ENCODE measurements at places on chromosomes 4 and X.

DNA sequence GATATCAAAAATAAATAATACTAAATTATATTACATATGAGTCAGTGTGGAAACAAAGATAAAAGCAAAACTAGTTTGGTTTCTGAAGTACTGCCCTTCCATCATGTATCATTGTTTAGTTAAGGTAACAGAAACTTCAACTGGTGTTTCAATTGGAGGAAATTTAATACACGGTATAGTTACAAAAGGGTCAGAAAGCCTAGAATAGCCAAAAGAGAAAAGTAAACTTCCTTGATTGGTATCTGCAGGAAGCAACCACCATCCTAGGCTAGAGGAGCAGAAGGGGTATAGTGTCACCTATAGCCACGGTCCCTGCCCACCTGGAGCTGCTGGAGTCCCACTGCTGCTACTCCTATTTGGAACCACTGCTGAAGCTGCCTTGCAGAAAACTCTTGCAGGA, 185.6 kb downstream of the SLC7A11 start:
- no peak for DNase-seq

DNA sequence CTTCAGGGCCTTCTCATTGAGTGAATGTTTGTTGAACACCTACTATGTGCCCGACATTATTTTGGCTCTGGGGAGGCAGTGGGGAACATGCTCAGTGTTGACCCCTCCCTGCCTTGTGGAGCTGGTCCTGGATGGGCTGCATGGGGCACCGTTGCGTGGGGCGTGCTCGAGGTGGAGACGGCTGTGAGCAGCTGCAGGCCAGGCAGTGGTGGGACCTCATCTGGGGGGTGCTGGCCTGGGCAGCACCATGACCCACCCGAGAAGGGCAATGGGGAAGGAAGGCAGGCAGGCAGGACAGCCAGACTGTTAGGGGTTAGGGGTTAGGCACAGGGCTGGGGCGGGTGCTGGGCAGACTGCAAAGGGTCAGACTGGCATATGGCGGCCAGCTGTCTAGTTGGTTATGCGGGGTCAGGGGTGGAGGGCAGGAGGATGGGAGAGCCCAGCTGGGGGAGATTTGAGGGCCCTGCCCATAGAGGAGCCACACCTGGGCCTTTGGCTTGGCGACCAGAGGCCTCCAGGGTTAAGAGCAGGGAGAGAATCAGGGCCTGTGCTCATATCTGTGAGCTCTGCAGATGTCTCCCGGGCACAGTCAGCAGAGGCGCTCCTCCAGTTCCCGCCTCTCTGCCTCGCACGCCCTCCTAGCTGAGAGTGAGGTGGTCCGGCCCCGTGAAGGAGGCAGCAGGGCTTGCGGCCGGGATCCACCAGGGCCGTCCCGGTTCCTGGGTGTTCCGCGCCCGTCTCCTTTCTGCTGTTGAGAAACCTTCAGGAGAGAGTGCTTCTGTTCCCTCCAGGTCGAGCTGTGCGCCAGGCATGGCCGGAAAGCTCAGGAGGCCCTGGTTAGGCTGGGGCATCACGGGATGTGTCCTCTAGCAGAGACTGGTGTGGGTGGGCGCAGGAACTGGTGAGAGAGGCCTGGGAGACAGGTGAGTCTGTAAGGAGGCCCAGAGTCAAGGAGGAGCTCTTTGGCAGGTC, 73.3 kb downstream of the RGS12 start:
- no peak for DNase-seq

DNA sequence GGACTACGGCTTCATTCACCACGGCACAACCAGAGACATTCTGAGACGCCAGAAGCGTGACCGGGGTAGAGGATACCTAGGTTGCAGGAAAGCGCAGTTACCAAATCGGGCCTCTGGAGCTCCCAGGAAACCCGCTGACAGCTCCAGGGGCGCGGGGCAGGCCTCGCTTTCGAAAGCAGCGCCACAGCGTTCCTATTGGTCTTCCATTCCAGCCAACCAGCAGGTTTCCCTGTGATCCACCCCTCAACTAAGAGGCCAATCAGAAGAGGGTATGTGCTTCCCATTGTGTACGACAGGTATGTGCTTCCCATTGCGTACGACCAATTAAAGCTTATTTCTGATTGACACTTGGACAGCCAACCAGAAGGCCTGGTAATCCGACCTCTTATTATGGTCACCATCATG, 14.9 kb downstream of the SNX12 start:
- DNase-seq = no peak

GRCh38 chr4:108337923-108338322, 169.2 kb upstream of the LEF1 start:
- DNase-seq = no peak

GRCh38 chrX:19677121-19677520, 161.8 kb upstream of the MAP3K15 start:
- no peak for DNase-seq

GRCh38 chr4:78451407-78451806, 100.2 kb upstream of the ANXA3 start:
- DNase-seq = no peak

DNA sequence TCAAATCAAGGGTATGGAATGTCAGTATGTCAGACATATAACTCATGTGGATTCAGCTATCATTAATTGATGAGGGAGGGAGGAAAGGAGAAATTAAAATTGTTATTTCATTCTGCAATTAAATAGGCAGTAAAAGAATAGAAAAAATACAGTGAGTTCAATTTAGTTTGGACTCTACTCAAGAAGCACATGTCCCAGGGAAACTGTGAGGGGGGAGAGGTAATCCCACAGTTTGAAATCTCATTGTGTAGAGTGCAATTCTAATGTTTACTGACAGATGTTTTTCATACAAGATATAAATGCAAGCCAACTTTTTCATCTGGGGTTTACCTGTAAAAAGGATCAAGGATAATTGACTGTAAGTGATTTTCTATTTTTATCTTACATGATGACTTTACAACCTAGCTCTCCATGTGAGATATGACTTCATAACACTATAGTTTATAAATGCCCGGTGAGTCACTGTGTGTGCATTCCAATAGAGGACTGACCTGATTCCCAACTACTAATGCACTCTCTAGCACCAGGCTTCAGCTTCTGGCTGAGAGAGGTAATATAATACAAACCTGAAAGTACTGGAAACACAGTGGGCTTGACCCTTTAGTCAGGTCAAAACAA, 35.2 kb upstream of the SCD5 start:
- no peak for DNase-seq

Data from activated naive CD8-positive, alpha-beta T cell treated with anti-CD3 and anti-CD28 coated beads, Interleukin-2, amount 50 U/mL, for 16 hours (primary cell).